Left lobe of liver (tissue), 2 donors: ENCODE measurements at places on chromosomes 4 and X. TPM values are rescaled to one million over a fixed set of nuclear protein-coding genes. Genes with fewer than 3 reads are reported as not detected.

- no peak for DNase-seq
Observed at GRCh38 chr4:99833756-99834155, 17.1 kb downstream of the DAPP1 start.

DNA sequence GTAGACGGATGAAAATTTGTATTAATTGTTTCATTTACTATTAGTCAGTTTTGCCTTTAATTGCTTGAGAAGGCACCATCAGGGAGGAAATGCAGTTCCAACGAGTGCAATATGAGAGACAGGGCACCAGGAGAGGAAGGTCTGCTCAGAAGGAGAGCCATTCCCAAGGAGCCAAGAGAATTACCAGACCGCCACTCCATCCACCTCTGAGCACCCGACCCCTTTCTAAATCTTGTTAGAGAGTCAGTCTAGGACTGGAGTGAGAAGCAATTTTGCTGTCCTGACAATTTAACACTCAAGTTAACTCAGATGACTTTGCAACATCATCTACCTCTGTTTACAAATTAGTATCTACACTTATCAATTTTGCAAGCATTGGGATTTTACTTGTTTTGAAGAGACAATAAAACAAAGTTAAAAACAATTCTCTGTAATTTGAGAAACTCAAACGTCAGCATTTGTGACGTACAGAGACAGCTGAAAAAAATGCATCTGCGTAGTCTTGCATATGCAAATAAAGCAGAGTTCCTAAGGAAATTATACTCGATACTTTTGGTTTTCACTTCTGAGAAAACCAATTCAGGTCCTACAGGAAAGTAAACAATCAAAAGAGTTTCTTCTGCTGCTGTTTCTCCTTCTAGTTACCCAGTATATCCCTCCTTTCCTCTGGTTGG, 1704.7 kb upstream of the TENM3 start:
- DNase-seq = no peak

- DNase-seq = no peak
Observed at GRCh38 chr4:138249132-138249531, 7.0 kb upstream of the SLC7A11 start.

- DNase-seq = no peak
Observed at GRCh38 chr4:63275491-63275890, 1133.8 kb downstream of the TECRL start.

GRCh38 chr4:25860586-25861279, 2.1 kb downstream of the SEL1L3 start:
- DNase-seq = no peak

DNA sequence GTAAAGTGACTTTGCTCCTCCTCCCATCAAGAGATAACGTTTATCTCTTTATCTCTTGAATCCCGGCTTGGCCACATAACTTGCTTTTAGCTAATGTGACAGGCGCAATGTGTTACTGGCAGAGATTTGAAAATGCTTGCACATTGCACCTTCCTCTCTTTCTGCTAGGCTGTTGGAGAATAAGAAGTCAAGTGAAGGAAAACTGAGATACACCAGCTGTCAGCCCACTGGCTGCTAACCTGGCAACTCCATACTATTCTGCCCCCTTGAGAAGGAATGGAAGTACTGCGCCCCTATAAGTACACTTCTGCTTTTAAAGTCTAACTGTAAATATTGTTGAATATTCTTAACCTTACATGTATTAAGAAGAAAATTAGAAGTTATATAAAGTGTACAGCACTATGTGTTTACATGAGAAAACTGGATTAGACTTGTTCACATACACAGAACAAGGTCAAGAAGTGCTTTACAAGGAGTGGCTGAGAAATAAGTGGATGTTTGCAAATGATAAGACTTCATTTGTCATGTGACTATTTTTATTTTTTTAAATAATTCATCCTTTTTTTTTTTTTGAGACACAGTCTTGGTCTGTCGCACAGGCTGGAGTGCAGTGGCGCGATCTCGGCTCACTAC, 424.5 kb upstream of the CTSO start:
- no peak for DNase-seq

GRCh38 chr4:87196927-87197326, 23.5 kb downstream of the KLHL8 start:
- DNase-seq = no peak

DNA sequence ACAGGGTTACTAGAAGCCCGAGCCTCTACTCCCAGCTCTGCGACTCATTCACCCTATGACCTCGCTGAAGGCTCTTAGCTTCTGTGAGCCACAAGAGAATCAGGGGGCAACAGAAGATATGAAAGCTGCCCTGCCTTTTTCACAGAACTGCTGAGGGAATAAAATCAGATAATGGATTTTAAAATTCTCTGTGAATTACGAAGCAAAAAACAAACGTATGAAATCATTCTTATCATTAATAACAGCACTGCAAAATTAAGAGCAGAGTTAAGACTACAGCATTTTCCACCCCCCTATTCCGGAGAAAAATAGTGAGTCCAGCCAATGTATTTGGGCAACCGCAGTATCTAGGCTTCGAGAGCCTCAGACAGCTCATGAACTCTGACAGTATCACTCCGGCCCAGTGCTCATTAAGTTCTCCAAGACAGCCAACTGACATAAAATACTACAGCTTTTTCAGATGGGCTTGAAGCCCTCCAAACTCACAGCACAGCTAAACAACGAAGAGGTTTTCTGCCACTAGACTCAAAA, 33.4 kb downstream of the AFAP1 start:
- no peak for DNase-seq

- no peak for DNase-seq
Observed at GRCh38 chrX:51151734-51152133, 180.9 kb upstream of the NUDT10 start.

- no peak for DNase-seq
Observed at GRCh38 chrX:135625995-135626394, 87.4 kb upstream of the CT45A1 start.

DNA sequence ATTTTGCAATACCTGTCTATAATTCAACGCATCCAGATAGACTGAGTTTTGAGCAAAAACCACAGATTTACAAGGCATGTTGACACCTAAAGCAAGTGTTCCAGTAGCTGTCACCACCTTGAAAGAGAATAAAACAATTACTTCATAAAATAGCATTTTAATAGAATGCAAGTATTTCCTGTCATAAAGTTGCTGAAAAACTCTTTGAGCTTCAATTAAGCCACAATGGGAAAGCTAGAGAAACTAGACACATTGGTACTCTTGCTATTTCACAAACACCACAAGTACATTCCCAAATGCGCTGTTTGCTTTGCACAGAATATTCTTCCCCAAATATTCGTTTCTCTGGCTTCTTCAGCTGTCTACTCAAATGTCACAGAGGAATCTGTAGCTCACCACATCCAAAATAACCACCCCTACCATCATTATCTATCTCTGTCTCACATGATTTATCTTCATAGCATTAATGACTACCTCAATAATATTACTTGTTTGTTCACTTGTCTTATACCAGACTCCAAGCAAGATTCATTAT, 70.3 kb downstream of the DDX60 start:
- no peak for DNase-seq

- DNase-seq = no peak
Observed at GRCh38 chrX:16144420-16144819, 21.1 kb downstream of the GRPR start.

DNA sequence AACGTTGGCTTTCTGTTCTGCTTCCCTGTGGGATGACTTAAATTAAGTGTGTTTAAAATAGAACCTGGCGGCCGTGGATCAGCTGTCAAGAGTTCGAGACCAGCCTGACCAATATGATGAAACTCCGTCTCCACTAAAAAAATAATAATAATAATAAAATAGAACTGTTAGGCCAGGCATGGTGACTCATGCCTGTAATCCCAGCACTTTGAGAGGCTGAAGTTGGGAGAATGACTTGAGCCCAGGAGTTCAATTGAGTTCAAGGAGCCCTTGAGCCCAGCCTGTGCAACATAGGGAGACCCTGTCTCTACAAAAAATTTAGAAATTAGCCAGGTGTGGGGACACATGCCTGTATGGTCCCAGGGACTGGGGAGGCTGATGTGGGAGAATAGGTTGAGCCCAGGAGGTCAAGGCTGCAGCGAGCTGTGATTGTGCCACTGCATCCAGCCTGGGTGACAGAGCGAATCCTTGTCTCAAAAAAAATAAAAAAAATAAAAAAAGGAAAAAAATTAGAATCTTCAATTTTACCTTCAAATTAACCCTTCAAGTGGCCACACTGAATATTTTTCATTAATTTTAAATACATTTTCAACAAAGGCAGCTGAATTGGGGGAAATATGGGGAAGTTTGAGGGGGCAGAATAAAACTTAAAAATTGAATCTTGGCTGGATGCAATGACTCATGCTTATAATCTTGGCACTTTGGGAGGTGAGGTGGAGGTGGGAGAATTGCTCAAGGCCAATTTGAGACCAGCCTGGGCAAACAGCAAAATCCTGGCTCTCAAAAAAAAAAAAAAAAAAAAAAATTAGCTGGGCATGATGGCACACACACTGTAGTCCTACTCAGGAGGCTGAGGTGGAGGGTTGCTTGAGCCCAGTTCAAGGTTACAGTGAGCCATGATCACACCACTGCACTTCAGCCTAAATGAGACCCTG, 31.8 kb upstream of the HSD17B13 start:
- DNase-seq = no peak

GRCh38 chrX:39456894-39457604, 640.7 kb downstream of the BCOR start:
- DNase-seq = no peak

DNA sequence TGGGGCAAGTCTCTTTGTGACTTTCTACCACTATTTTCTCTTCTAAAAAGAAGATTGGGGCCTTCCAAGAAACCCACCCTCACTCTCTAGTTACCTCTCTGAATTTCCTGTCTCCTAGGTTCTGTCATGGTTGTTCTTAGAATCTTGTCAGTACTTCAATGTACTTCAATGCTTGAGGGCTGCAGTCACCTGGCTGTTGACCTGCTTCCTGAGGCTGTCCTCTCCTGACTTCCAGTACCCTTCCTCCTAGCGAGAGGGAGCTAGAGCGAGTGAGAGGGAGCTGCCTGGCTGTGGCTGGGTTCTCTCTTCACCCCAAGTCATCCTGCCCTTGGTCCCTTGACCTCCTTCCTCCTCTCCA, 17.7 kb downstream of the CD99L2 start:
- DNase-seq = no peak

DNA sequence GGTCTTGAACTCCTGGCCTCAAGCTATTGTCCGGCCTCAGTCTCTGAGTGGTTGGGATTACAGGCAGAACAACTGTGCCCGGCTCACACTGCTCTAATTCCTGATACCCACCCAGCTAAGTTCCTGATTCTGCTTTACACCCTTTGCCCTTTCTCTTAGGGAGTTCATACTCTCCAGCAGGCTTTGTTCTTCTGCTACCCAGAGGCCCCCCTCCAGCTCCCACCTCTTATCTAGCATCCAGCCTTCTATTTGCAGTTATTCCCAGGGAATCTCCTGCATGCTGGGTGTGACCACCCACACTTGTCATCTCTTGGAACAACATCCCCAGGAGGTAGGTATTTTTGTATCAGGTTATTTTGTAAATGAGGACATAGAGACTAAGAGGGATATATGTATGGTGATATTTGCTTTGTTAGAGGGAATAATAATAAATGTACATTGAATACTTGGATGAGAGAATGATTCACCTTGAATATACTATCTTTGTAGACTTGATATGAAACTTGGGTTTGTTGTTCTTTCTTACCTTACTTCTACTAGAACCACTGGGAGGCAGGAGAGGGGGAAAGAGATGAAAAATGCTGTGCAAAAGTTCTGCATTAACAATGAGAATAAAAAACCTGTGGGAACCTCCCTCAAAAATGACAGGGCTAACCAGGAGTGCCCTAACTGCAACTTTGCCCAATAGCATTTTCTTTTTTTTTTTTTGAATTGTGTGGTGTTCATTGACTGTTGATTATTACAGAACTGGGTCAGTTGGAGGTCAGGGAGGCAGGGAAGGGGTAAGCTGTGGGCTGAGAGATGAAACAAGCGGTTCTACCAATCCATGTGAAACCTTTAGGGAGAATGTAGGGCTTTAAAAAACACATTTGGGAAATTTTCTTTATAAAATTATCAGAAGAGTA, 157.4 kb downstream of the SPRY1 start:
- DNase-seq = no peak

GRCh38 chr4:127188847-127189246, 443.9 kb upstream of the INTU start:
- DNase-seq = no peak

GRCh38 chrX:77742788-77743476, 43.1 kb downstream of the ATRX start:
- no peak for DNase-seq

DNA sequence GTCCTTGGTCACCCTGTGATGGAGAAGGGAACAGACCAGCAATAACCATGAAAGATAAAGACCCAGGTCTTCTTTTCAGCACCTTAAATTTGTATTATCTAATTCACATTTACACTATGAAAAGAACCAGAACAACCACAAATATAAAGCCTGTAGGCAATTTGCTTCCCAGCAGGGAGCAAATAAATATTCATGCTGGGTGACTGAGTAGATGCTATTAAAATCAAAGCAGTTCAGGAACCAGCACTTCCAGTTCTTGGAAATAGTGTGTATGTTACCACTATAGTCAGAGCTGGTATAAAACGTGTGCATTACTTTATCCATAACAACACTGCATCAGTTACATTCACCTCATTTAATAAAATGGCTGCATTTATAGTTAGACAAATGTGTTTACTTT, 177.8 kb upstream of the ETNPPL start:
- DNase-seq = no peak

GRCh38 chr4:152344001-152344400, 191.9 kb downstream of the FBXW7 start:
- DNase-seq = no peak

DNA sequence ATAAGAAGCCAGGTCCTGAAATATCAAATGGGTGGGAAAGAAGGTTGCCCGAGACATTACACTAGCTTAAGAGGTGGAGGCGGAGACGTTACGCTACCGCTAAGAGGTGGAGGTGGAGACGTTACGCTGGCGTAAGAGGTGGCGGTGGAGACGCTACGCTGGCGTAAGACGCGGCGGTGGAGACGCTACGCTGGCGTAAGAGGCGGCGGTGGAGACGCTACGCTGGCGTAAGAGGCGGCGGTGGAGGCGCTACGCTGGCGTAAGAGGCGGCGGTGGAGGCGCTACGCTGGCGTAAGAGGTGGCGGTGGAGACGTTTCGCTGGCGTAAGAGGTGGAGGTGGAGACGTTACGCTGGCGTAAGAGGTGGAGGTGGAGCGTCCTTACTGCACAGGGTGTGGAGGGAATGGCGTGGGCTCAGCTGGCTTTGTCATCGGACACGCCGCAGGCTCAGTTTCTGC, 12.8 kb downstream of the CYP4V2 start:
- peak; percentile 65 for DNase-seq

Gene DSPP
- not detected for total RNA-seq

Gene P2RY10
- not detected for total RNA-seq

Gene CXCL1
- total RNA-seq = 0.23 TPM

Gene SPIN2A
- total RNA-seq = 0.28 TPM

Gene CT45A10
- 0.45 TPM for total RNA-seq

Gene PNMA5
- not detected for total RNA-seq

Gene ADH5
- total RNA-seq = 155 TPM

Gene SH3BP2
- total RNA-seq = 59.8 TPM

Gene FRMD7
- total RNA-seq = 0.05 TPM
